ENCODE measurements at places on chromosomes 5 and 9. TPM values are rescaled to one million over a fixed set of nuclear protein-coding genes. Genes with fewer than 3 reads are reported as not detected.

The RNF20 gene
- total RNA-seq = 36.7 TPM

The KCNV2 gene
- total RNA-seq = 1.2 TPM

The ENC1 gene
- 4.4 TPM for total RNA-seq

The CNTFR gene
- 38.2 TPM for total RNA-seq

The CER1 gene
- total RNA-seq = not detected

The ADCY2 gene
- 0.46 TPM for total RNA-seq

The KIAA0825 gene
- total RNA-seq = 3.1 TPM

The GTF3C5 gene
- 41.4 TPM for total RNA-seq

The MLANA gene
- total RNA-seq = 0.41 TPM

The TMEM245 gene
- total RNA-seq = 18.1 TPM

The GDA gene
- total RNA-seq = 0.10 TPM

The CDX1 gene
- 0.84 TPM for total RNA-seq

The ABLIM3 gene
- 6.9 TPM for total RNA-seq

The FAM78A gene
- total RNA-seq = 0.88 TPM

The C6 gene
- not detected for total RNA-seq

The PCDHGA2 gene
- 1.2 TPM for total RNA-seq

The CARD6 gene
- 0.05 TPM for total RNA-seq

The FOXD4L5 gene
- total RNA-seq = 0.32 TPM

The TXNDC8 gene
- not detected for total RNA-seq

The SLC4A9 gene
- total RNA-seq = 0.42 TPM

The SPATA31A3 gene
- 0.46 TPM for total RNA-seq

The SLCO6A1 gene
- not detected for total RNA-seq

The CCL19 gene
- total RNA-seq = not detected

The BARX1 gene
- total RNA-seq = 0.42 TPM

The CDH9 gene
- 25.1 TPM for total RNA-seq

The PCDHA9 gene
- 1.1 TPM for total RNA-seq

The GPBP1 gene
- 89.8 TPM for total RNA-seq

The PLAA gene
- total RNA-seq = 34.7 TPM

The TEK gene
- 0.24 TPM for total RNA-seq

The ACOT12 gene
- 0.27 TPM for total RNA-seq

The SLC25A25 gene
- total RNA-seq = 33.6 TPM

The PLCXD3 gene
- 1.3 TPM for total RNA-seq

The KCNN2 gene
- 4.4 TPM for total RNA-seq

The CDO1 gene
- 36.1 TPM for total RNA-seq

The BTNL8 gene
- total RNA-seq = 0.37 TPM

The CCL21 gene
- total RNA-seq = not detected

The IL4 gene
- not detected for total RNA-seq

The ERAP2 gene
- 0.96 TPM for total RNA-seq

The SLF1 gene
- 10.8 TPM for total RNA-seq

The PTGES gene
- 4.7 TPM for total RNA-seq

The SLC36A2 gene
- total RNA-seq = not detected

The SLC36A3 gene
- 0.23 TPM for total RNA-seq

The OMD gene
- 0.19 TPM for total RNA-seq

The PCDHGA9 gene
- total RNA-seq = 6.1 TPM
